CD4-positive, alpha-beta T cell treated with Interleukin-17A for 4 hours (primary cell): ENCODE measurements at places on chromosomes 5 and 9.

GRCh38 chr5:158591301-158591863 lies 508.3 kb downstream of the EBF1 start:
- DNase-seq: no peak

DNA sequence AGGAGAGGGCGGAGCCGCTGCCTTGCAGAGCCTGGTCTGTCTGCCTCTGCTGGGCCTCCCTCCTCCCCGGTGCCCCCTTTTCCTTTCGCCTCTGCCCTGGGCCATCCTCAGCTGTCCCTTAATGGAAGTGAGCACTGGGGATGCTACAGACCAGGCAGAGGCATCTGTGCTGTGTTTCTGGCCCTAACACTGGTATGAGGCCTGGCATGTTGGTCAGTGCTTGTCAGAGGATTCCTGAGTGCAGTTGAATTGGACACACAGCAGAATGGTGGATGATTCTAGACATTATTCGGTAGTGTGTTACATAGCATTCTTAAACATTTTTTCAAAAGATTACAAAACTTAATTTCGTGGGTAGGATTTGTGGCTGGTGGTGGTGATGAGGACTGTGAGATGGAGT lies 88.6 kb downstream of the EHMT1 start:
- no peak for DNase-seq

- no peak for DNase-seq
Measured at GRCh38 chr9:75910731-75911130, 20.3 kb downstream of the PCSK5 start.

GRCh38 chr5:50667023-50667652 lies 701 bp downstream of the PARP8 start:
- DNase-seq: peak; percentile 67

- peak; percentile 56 for DNase-seq
Measured at GRCh38 chr9:129568560-129569501, 52.1 kb downstream of the C9orf50 start.

GRCh38 chr5:91123901-91124300 lies 259.2 kb downstream of the ARRDC3 start:
- no peak for DNase-seq

- no peak for DNase-seq
Measured at GRCh38 chr5:143491646-143492045, 88.2 kb upstream of the NR3C1 start.
